Activated CD4-positive, alpha-beta T cell treated with anti-CD3 and anti-CD28 coated beads for 36 hours (primary cell): ENCODE measurements at places on chromosomes 1 and 21.
A peak's percentile ranks its signal among the peaks of the same experiment; 100 is the strongest.

DNA sequence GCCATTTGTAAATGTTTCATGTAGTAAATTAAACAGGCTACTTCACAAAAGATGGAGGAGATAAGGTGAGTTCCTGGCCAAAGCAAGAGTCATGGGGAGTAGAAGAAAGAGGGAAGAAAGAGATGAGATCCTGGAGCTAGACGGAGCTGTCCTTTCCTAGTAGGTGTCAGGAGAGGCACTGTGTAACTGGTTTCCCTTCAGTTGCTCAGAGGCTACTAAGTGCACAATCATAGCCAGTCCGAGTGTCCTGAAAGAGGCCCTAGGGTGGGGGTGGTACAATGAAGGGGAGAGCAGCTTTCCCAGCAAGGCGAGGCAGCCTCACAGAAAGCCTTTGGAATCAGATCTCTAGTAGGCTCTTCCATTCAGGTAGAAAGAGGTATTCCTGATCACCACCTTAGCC lies 390.9 kb downstream of the KCNH1 start:
- no peak for DNase-seq

DNA sequence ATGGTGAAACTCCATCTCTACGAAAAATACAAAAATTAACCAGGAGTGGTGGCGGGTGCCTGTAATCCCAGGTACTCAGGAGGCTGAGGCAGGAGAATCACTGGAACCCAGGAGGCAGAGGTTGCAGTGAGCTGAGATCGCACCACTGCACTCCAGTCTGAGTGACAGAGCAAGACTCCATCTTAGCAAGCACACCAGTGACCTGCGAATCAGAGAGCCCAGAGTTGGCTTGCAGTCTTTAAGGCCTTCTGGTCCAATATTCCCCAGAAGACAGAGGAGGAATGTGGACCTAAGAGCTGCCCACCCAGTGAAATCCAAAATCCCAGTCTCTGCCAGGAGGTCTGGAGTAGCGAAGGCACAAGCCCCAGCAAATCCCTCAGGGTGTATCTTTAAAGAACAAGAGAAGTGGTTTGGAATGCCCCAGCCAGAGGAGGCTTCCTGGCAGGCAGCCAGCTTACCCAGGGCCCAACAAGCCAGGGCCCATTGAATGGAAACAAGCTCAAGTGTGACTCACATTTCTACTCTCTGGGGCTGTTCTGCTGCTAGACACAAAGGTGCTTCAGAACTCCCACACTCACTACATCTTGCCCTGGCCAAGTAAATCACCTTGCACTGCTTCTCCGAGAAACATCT lies 23.9 kb downstream of the GPR161 start:
- DNase-seq = peak; percentile 86

DNA sequence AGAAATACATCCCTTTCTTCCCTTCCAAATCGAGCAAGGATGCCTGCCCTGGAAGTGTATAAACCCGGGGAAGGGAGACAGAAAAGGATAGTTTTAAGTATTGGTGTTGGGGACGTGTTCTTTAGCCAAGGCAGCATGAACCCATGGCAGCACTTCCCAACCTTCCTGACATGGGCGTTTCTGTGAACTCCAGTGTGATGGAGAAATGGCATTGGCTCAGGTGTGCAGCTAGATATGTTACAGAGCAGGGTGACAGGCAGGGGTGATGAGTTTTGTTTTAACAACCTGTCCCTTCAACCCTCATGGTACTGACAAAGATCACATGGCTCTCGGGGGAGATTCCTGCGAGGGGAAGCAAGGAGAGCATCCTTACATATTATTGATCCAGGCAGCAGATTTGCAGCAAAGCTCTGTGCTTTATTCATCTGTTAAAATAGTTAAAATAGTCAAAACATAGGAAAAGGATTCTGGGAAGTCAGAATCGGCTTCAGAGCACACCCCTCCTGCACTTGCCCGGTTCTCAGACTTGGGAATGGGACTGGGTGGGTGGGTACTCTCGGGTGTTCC lies 4.0 kb downstream of the MX1 start:
- no peak for DNase-seq

DNA sequence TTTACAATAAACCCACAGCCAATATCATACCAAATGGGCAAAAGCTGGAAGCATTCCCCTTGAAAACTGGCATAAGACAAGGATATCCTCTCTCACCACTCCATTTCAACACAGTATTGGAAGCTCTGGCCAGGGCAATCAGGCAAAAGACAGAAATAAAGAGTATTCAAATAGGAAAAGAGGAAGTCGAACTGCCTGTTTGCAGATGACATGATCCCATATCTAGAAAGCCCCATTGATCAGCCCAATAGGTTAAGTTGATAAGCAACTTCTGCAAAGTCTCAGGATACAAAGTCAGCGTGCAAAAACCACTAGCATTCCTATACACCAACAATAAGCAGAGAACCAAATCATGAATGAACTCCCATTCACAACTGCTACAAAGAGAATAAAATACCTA lies 235.5 kb downstream of the DPYD start:
- DNase-seq = no peak

- peak; percentile 28 for DNase-seq
Measured at GRCh38 chr21:31730712-31731055, 1.2 kb downstream of the SCAF4 start.

- DNase-seq = no peak
Measured at GRCh38 chr1:180261524-180262155, 31.6 kb downstream of the LHX4 start.

DNA sequence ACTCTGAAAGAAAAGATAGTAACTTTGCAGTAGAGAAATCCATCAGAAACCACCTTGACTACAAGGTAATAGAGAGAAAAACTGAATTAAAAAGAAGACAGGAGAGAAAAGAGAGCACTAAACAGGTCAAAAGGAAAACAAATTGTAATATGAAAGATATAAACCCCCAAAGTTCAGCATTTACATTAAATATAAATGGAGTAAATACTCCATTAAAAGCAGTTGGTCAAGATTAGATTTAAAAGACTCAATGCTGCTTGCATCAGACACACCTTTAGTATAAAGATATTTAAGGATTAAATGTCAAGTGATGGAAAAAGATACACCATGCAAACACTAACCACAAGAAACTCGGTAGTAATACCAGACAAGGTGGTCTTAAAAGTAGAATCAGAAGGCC lies 110.5 kb downstream of the PEX14 start:
- DNase-seq = no peak

DNA sequence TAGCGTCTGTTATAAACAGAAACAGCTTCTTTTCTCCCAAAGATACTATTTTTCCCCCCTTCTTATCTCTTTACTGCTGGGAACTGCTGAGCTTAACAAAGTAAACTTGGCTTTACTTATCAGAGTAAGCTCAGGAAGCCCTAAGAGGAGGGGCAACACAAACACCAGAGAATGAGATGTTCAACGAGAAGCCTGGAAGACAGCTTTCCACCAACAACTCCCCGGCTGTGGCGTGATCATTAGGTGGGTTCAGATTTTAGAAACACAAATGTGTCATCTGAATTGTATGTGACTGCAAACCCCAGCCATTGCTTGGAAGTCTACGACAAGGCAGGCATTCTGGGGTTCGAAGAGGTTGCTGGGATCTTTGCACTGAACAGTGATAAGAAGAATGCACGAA lies 181.2 kb upstream of the ESRRG start:
- DNase-seq = no peak

GRCh38 chr1:230786385-230786753 lies 39.2 kb downstream of the CAPN9 start:
- DNase-seq = no peak

DNA sequence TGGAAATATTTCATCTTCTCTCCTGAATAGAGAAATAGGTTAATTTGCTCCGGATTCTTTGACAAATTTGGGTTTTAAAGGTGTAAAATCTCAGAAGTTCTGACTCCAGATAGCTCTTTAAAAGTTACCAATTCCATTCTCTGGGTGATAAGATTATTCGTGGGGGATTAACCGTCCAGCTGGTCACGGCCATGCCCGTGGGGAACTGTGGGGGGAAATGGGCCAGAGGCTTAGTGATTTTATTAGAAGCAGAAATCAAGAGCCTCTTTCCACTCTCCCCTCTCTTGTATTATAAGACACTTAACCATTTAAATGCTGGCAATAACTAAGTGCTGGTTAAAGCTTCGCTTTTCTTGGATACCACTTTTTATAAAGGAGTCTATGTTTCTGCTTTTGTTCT lies 376.4 kb upstream of the KAZN start:
- DNase-seq = no peak

DNA sequence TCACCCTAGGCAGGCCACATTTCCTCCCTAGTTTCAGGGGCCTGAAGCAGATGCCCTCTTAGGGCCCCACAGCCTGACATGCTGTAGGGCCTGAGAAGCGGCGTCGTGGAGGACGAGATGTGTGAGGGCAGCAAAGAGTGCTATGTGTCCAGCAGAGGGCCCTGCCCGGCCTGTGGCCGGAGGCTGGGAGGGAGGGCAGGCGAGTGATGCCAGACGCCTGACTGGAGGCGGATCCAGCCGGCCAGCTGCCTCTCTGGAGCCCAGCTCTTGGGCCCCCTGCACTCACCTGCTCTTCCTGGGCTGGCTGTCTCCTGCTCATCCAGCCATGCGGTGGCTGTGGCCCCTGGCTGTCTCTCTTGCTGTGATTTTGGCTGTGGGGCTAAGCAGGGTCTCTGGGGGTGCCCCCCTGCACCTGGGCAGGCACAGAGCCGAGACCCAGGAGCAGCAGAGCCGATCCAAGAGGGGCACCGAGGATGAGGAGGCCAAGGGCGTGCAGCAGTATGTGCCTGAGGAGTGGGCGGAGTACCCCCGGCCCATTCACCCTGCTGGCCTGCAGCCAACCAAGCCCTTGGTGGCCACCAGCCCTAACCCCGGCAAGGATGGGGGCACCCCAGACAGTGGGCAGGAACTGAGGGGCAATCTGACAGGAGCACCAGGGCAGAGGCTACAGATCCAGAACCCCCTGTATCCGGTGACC lies at the start of gene GPR37L1:
Gene GPR37L1 (plus strand): TSS at position 279 of the 697 bp plus-strand sequence. CDS start 47 bp downstream, at position 326.
- DNase-seq = no peak

DNA sequence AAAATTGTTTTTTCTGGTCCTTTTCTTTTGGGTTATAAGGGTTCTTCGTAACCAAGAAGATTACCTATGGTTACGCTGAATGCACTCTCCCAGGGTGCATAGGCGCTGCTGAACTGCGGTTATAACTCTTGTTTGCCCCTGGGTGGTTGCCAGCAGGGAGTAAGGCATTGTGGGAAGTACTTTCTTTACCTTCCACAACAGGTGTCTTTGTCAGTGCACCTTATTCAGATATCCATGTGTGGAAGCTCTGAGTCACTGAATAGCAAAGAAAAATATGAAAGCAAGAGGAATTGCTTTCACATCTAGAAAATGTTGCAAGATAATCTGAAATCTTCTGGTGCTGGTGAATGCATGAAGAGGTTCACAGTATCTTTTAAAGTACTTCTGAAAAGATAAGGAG lies 124.4 kb upstream of the CACYBP start:
- peak; percentile 29 for DNase-seq

DNA sequence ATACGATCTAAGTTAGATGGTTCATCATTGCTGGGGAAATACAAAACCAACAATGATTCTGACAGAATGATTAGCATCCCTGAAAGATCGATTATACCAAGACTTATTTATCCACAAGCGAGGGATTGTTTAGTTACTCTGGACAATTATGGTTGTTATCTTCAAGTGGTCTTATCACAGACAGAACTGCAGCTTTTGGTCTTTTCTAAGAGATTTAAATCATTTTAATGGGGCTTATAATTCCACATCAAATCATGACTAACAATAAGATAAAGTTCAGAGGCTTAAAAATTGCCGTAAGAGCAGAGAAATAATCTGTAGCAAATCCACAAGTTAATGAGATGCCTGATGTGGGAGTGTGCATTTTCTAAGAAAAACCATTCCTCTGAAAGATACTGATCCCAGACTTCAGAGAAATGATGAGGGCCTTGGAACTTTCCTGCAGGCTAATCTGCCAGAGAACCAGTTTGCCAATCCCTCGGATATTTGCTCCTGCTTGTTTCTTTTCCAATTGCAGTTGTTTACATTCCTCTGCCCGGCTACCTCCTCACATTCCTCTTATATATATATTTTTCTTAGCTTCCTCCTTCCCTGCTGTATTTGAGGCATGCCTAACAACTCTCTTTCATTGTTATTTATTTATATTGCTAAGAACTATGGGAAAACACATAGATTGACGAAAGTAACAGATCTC lies 134.8 kb downstream of the BACH1 start:
- DNase-seq = no peak

GRCh38 chr1:1069711-1070676 lies 4.1 kb downstream of the RNF223 start:
- DNase-seq = peak; percentile 38

- DNase-seq = no peak
Measured at GRCh38 chr1:28592321-28593071, 431 bp downstream of the RAB42 start.

- DNase-seq = peak; percentile 8
Measured at GRCh38 chr1:179743679-179744400, 749 bp downstream of the FAM163A start.

DNA sequence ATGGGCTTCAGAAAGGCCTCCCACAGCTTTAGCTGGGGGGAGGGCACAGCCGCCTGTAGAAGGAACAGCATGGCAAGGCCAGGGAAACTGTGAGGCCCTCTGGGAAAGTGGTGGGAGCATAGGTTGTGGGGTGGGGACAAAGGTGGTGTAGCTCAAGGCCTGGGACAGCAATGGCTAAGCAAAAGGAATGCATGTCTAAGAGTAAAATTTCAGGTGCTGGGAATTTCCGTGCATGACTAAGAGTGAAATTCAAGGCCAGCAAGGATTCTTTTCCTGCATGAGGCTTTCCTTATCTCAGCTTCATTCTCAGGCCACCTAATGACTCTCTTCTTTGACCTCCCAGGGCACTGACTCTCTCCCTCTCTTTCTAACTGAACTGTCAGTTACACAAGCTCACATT lies 86.5 kb upstream of the WNT4 start:
- DNase-seq = no peak

GRCh38 chr1:4969556-4970129 lies 315.2 kb downstream of the AJAP1 start:
- DNase-seq = no peak

- no peak for DNase-seq
Measured at GRCh38 chr1:230114237-230114651, 47.2 kb downstream of the GALNT2 start.

GRCh38 chr21:45576838-45577737 lies 34.8 kb upstream of the SLC19A1 start:
- no peak for DNase-seq

DNA sequence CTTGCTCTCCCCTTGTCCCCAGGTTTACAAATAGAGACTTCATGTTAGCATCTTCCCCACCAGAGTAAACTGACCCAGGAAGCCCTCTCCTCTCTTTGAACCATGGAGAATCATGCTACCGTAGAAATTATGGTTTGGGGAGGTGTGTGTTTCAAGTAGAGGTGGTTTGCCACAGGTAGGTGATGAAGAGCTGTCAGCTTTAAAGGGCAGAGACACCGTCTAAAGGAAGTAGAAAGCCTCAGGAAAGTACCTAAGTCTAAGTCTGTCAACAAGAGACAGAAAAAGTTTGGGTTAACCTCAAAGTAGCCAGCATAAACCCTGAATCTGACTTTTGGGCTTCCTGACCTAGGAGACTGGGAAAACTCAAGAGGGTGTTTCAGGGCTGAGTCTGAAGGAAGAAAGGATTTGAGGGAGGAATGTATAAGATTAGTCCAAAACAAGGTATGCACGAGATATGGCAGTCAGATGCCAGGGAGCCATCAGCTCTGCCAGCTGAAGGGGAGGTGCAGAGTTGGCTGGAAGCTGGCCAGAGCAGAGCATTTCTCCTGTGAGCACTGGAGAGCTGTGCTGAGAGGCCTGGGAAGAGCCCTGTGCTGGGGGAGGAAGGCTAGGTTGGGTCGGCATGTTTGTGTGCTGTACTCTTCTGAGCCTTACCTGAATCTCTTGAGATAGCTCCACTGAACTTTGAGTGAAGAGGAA lies 14.3 kb downstream of the ADAMTSL4 start:
- DNase-seq = peak; percentile 68

GRCh38 chr1:219041818-219042217 lies 131.9 kb upstream of the LYPLAL1 start:
- DNase-seq = no peak

- no peak for DNase-seq
Measured at GRCh38 chr1:87728169-87728568, 399.5 kb downstream of the LMO4 start.
